Activated CD4-positive, CD25-positive, alpha-beta regulatory T cell treated with anti-CD3 and anti-CD28 coated beads, Interleukin-2, amount 50 U/mL, for 72 hours (primary cell): ENCODE measurements at places on chromosomes 4 and X.

DNA sequence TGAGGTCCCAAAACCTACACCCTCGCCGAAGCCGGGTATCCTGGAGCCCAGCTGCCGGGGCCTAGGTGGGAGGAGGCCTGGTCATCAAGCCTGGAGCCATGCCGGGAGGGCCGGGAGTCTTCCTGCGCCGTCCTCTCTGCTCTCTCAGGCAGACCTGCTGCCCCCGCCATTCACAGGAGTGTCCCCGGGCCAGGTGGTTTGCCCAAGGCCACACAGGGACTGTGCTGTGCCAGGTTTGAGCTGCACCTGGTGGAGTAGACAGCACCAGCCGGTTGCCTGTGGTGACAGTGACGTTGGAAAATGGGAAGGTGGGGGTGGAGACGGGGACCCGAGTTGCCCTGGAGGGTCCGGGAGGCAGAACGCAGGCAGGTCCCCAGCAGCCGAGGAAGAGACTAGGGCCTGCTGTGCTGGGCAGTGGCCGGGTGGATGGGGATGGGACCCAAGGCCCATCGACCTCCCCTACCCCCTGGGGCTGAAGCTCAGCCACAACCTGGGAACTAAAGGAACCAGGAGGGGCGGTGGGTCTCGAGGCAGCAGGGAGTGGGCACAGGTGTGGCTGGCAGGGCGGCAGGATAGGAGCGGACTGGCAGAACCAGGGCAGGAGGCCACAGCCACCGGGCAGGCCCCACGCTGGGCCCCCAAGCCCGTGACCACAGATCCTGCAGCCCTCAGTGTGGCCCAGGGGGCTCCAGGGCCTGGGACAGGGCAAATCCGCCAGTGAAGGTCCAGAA is 9.5 kb downstream of the DOK7 start:
- DNase-seq = no peak

DNA sequence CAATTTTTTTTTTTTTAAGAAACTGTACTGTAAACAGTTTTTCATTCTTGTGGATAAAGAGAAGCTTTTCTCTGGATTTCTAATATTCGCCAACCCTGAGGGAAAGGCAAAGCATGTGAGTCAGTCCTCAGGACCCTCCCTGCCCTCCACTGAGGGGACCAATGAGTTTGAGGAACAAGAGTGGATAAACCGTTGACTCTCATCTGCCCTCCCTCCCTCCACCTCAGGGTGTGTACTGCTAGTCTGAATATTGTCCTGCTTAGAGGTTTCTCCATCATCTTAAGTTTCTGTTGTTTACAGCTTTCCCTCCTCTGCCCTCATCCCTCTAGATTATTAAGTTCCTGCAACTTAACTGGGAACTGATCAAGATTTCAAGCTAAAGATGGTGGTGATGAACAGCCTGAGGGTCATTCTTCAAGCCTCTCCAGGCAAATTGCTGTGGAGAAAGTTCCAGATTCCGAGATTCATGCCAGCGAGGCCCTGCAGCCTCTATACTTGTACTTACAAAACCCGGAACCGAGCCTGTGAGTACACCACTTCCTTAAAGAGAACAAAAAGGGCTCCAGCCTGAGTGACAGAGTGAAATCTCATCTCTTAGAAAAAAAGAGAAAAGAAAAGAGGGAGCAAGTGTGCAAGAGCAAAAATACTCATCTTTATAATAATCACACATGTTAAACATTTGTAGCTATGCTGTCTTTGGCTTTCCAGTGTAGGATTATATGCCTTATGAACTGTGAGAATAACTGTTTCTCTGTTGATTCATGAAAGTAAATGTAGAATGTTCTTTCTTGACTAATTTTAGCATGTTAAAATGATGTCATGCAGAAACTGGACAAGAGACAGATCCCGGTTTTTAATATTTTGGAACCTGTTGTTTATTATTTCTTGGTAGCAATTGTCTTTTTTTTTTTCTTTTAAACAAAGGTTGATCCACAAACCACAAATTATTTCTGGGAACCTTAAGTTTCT is 11.9 kb downstream of the CA5B start:
- DNase-seq = no peak

DNA sequence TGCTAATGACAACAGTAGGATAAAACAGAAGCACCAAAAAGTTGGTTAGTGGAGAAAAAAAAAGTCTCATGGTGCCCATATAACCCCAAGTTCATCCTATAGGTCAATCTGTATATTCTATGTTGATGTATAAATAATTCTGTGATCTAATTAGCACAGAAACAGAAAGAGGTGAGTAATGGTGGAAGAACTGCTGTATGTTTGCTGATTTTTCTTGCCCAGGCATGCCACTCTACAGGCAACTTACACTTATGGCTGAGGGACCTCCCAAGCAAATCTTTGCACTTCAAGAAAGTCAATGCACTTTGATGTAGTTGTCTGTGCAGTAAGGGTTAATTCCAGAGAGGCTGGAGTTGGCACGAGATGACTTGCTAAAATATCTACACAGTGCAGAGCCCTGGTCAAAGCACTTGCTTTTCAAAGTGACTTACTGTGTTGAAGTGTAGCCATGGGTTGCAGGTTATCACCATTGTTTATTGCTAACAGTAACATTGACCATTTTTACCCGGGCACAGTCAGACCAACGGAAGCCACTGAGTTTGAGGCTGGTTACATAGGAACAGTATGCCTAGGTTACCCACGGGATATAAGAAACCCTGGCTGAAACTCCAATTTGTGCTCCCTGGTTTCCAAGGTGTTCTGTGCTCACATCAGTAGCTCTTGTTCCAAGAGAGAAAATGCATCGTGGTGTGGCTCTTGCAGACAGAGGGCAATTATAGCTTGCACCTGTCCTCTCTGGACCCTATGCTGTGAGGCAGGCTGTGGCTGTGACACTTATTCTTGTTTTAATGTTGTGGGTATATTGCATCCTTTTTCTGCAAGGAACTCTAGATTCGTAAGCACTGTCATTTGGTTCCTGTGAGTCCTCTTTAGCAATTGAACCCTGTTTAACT is 141.3 kb upstream of the FTHL17 start:
- DNase-seq = no peak

DNA sequence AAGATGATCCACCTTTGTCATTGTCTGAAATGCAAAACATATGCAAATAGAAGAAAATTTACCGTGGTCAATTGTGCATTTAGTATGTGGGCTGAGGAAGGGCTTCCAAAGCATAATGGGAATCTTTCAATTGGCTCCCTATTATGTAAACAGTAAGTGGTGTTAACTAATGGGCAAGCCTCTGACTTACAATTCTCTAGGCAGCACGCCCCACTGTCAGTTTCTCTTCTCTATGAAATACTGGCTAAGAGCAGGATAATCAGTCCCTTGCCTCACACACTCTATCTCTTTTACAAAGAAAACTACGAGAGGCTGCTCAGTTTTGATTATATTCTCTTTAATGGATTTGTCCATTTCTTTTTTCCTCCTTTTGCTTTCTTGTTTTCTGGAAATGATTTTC is 1272.6 kb downstream of the PCDH19 start:
- DNase-seq = no peak

DNA sequence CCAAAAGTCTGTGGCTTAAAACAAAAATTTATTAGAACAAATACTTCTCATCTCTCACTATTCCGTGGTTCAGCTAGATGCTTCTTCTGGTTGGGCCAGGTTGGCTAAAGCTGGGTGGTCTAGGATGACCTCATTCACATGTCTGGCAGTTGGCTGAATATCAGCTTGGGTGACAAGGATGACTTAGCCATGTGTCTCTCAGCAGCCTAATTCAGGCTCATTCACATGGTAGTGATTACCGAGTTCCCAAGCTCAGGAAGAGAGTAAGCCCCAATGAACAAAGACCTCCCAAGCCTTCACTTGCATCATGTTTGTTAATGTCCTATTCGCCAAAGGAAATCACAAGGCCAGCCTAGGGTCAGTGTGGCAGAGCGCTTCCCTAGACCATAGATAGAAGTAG is 119.4 kb downstream of the FANCB start:
- no peak for DNase-seq

GRCh38 chrX:3415011-3415410 is 68.6 kb upstream of the MXRA5 start:
- DNase-seq = no peak

DNA sequence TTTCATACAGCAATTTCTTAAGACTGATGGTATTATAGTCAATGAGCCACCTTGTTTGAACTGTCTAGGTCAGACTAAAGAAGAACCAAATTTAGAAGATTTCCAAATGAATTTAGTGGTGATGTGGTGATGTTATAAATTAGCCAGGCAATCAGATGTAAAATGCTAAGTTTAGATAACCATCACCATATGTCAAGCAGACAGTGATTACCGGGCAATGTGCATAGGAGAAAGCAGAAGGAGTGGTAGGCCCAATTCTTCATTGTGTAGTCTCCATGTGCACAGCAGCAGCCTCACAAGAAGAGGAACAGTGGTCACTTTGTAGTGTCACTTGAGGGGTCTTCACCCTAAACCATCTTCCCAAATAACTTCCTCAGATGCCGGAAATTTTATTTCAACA is 198.8 kb downstream of the ANTXR2 start:
- DNase-seq = no peak

- DNase-seq = no peak
Measured at GRCh38 chrX:24563291-24564010, 83.7 kb downstream of the PCYT1B start.

DNA sequence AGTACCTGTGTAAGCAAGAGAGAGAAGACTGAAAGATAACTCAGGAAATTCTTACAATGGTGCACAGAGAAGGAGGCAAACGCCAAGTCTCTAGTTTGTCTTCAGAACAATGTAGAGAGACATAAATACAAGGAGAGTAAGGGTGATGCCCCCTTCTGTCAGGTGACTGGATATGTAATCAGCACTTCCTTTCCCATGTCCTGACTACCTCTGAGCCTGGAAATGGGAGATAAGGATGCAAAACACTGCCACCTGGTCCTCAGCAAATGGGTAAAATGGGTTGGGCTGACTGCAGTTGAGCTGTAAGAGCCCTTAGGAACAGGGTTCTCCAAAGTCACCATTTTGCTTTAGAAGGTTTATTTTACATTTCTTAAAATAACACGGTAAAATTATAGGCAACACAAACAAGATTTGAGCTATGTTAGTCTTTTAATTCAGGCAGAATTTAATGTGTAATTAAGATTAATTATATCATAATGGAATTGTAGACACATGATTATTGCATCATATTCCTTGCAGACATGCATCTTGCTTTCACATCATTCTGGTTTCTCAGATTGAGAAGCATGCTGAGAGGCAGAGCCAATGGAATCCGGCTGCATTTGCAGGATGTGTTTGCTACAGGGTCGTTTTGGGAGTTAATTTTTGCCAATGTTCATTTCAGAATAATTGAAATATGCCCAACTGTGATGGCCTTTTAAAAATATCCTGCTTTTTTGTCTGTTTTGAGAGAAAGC is 37.2 kb upstream of the ARX start:
- DNase-seq = no peak

DNA sequence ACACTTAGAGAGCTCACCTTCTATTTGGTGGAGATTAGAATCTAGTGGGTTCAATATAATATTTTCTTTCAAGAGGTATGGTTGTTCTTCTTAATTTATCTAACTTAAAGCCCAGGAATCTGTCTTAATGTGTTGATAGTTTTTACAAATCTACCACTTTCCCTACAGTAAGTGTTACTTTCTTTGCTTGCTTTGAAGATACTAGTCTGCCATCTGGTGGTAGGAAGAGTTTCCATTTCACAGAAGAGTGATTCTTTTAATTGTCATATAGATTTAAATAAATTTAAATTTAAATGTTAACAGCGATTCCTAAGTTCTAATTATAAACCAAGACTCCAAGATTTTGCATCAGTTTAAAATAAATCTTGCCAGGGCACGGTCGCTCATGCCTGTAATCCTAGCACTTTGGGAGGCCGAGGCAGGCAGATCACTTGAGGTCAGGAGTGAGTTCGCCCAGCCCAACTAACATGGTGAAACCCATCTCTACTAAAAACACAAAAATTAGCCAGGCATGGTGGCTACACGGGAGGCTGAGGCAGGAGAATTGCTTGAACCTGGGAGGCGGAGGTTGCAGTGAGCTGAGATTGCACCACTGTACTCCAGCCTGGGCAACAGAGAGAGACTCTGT is 43.5 kb downstream of the NUDT9 start:
- no peak for DNase-seq

GRCh38 chr4:78781139-78781538 is 5.0 kb downstream of the BMP2K start:
- DNase-seq = no peak

DNA sequence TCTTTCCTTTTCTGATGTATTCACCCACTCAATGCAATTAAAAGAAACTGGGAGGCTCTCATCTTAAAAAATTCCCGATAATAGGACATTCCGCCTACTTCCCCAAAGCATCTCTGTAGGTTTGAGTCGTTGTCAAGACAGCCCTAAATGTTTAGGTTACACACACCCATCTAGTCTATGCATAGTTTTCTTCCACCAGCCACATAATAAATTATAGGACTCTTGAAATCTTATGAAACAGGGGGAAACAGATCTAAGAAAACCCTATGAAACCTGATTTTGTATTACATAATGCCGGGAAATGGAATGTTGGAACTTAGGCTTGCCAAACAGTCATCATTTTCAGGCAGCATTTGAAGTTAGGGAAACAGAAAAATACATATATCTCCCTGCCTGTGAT is 150.0 kb downstream of the PRKX start:
- no peak for DNase-seq
